ENCODE measurements at places on chromosomes 11 and 22. TPM values are rescaled to one million over a fixed set of nuclear protein-coding genes. Genes with fewer than 3 reads are reported as not detected.

DNA sequence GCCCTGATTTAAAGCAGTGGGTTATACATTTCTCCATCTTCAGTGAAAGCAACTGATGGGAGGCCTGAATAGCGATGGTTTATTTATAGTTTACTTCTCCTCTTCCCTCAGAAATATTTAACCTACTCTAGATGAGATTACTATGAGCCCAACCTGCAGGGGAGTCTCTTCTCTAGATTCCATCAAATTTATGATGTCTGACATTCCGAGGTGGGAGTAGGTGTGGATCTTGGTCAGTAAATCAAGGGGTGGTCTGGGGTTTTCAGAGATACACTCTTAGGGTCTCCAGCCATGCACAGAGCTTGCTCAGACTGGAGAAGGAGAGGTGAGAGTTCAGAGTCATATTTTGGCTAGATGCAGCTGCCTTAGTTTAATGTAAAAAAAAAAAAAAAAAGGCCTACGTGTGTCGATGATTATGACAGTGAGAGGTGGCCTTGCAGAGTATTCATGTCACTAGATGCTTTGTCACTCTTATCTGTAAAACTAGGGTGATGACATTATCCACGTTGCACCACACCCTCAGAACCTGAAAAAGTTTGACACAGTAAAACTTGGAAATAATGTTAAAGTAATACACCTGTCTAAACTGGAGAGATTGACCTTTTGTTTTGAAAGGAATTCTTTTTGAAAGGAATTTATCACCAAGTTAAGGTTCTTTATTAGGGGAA, 81.2 kb downstream of the EXT2 start:
- DNase-seq: no peak

GRCh38 chr22:41411021-41411851, 29.5 kb downstream of the TEF start:
- no peak for DNase-seq

DNA sequence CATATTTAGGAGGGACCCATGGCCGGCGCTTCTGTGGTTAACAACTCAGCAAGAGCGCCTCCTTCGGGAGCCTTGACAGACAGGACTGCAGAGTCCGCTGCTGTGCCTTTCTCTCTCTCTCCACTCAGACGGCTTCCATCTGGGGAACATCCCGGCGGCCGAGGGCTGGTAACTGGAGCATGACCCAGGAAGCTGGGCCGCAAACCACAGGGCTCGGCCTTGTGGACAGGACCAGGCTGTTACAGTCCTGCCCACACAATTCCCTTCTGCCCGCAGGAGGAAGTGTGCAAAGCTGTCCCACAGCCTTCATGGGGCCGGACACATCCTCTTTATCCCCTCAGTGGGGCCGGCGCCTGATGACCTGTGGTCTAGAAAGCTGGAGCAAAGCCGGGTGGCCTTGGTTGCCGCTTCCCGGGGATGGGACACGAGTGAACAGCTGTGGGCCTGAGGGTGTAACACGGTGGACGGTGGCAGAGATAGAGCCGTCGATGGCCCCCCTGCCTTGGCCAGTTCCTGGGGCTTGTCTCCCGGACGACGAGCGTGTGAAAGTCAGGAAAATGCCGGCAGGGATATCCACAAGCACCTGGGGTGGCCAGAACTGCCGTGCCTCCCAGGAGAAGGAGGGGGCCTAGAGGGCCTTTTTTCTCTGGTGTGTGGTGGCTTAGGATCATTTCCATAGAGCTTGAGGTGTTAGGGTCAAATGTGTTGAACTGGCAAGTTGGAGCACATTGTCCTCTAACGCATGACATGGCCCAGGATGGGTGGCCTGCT, 50.1 kb downstream of the FBLN1 start:
- DNase-seq: peak; percentile 88

- no peak for DNase-seq
Measured at GRCh38 chr11:67370351-67371076, 2.9 kb downstream of the CLCF1 start.

DNA sequence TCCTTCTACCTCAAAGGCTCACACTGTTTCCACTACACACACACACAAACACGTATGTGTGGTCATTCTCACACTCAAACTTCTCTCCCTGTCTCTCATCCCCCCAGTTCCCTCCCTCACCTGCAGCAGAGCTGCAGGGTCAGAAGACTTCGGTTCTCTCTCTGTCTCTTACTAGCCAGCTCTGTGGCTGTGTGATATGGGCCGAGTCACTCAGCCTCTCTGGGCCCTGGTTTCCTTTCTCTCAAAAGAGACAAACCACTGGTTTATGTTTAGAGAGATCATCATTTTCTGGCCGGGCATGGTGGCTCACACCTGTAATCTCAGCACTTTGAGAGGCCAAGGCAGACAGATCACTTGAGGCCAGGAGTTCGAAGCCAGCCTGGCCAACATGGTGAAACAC, 21.1 kb downstream of the TSPAN18 start:
- DNase-seq: no peak

Gene FGF3
- polyA plus RNA-seq: not detected

DNA sequence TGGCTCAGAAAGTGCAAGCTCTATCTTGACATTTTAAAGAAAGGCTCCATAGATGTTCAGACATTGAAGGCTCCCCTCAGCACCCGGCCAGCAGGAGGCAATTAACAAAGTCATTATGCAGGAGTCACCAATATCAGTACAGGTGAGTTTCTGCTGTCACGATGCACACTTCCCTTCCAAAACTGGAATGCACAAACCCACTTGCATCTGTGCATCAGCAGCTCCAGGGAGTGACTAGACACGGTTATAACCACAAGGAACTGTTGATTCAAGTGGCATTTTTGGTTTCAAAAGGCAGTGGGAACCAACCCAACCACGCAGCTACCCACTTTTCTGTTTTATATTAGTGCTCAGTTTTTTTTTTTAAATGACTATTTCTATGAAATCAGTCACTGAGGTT, 293.9 kb upstream of the NARS2 start:
- DNase-seq: no peak

GRCh38 chr11:125947419-125948277, 1.8 kb downstream of the VSIG10L2 start:
- DNase-seq: no peak

Gene KCNK4
- not detected for polyA plus RNA-seq

GRCh38 chr11:14972581-14973495, 687 bp upstream of the CALCA start:
- no peak for DNase-seq

- DNase-seq: no peak
Measured at GRCh38 chr22:40932396-40932795, 18.8 kb upstream of the RBX1 start.

DNA sequence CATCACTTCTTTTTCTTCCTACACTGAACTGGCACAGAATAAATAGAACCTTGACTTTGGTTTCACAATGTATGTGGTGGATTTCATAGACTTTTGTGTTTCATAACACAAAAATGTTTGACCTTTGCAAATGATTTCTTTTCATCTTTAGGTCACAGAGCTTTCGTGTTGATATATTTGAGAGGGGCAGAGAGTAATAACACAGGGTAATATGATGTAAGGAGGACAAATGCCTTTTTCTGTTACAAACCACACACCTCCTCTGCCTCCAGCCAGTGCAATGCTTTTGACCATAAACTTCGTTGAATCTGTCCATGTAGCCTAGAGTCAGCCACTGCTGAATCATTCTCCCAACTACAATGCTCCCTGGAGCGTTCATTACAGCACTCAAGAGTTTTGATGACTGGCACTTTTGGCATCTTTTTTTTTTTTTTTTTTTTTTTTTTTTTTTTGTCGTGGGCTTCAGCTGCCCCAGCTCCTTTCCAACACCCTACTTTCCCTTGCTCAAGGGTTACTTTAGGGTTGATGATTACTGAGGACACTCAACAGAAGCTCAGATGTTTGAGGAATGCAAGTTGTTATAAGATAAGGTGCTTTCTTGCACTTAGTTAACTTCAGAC, 11.4 kb upstream of the CAT start:
- DNase-seq: no peak

Gene ABCC8
- polyA plus RNA-seq: 7.5 TPM

DNA sequence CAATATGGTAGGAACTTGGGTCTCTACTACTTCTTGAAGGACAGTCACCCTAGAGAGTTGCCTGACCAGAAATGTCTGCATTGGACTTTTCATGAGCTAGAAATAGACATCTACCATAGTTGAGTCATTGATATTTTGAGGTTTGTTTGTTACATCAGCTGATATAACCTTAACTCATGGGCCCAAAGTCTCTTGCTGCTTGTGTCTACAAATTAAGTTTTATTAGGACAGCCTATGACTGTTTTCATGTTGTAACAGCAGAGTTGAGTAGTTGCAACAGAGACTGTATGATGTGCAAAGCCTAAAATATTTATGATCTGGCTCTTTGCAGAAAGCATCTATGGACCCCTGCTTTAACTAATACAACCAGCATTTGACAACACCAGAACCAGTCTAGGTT, 155.3 kb downstream of the MIAT start:
- DNase-seq: no peak

DNA sequence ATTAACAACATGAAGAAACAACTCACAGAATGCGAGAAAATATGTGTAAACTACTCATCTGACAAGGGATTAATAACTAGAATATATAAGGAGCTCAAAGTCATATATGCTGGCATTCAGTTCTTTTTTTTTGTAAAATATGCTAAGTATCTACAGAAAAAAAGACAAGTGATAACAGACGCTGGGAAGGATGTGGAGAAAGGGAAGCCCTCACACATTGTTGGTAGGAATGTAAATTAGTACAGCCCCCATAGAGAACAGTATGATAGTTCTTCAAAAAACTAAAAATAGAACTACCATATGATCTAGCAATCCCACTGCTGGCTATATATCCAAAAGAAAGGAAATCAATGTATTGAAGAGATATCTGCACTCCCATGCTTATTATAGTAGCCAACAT, 13.8 kb downstream of the GAB2 start:
- DNase-seq: no peak

- no peak for DNase-seq
Measured at GRCh38 chr22:49977578-49977977, 17.0 kb downstream of the PIM3 start.

- DNase-seq: peak; percentile 11
Measured at GRCh38 chr11:120205596-120206161, 5.2 kb upstream of the OAF start.

Measured in heart left ventricle (tissue), 16 donors.